ENCODE measurements at places on chromosomes 7 and 10.

- no peak for DNase-seq
- peaks cover 4% of the 10 kb centered on the region for H3K4me1 ChIP-seq
- H3K36me3 ChIP-seq: peaks cover 8% of the 10 kb centered on the region
- H3K27ac ChIP-seq: no peak overlapping the region
These were observed 68.1 kb downstream of the HBP1 start for GRCh38 chr7:107236862-107237261.

DNA sequence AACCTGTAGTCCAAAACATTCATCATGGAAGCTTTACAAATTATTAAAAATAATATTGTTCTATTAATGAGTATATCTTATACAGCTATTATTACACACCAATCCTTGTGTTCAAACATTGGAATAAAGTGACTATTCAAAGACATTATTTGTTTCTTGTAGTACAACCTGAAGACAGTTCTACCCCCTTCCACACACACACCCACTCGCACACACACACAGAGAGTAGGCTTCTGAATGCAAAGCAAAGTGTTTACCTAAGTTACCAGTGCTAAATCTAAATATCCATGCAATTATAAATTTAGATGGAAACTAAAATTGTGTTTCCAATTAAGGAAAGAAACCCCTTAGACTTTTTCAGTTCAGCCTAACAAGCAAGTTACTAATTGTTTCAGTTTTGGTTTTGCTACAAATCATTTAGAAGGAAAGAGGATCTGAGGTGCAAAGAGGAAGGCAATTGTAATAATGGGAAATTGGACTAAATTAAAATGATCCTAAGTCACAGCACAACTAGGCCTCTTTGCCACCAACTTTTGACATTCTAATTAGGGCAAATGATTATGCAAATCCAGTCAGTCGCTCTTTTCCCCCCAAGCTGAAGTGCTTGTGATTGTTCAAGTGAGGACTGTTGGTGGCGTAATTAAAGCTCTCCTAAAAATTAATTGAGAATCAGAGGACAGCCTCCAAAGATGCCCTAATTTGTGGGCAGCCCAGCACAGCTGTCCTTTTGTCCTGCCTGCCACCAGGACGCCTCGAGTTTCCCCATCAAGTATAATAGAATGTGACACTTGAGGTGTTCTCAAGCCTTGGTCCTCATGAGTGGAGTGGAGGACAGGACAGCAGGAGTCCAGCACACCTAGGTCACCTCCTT, 19.9 kb upstream of the ATOH7 start:
- H3K4me1 ChIP-seq: peaks cover 2% of the 10 kb centered on the region
- H3K27me3 ChIP-seq: peaks cover 14% of the 10 kb centered on the region
- H3K36me3 ChIP-seq: peaks cover 2% of the 10 kb centered on the region

DNA sequence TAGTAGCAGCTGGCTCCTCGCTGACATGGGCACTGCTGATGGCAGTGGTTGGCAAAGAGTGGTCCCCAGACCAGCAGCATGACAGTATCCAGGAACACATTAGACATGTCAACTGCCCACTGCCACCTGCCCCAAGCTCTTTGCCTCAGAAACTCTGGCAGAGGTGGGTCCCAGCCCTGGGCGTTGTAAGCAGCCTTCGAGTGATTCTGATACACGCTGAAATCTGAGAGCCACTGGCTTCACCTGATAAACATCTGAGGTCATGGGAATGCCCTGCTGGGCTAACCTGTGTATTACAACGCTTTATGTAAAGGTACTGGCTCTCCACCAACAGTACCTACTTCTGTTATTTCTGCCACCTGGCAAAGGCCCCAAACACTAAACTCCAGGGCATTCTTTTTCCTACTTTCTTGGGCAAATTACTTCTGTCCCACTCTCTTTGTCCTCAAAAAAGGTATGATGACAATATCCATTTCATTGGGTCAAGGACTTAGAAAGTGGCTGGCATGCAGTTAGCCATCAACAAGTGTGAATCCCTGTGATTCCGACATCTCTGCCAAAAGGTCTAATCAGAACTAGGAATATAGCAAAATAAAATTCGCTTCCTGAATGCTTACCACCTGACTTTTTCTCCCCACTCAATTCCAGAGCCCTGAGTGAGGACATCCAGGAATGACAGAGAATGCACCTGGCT, 9.2 kb downstream of the SGMS1 start:
- no peaks in the 10 kb centered on the region for H3K27me3 ChIP-seq
- no peak for DNase-seq
- no peak overlapping the region for H3K4me3 ChIP-seq

DNA sequence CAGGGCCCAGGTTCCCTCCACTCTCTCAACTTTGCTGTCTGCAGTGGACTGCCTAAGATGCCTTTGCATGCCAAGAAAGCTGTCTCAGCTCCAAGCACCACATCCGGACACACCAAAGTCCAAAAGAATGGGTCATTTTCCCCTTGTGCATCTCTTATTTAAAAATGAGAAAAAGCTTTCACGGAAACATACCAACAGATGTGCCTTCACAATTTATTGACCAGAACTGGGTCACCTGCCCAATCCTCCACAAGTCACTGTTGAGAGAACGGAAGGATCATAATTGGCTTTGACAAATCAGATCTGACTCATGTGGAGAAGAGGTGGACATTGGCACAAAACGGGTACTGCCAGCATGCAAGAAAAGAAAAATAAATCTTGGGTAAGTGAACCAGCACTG, 258.3 kb downstream of the SNX13 start:
- H3K36me3 ChIP-seq: no peaks in the 10 kb centered on the region
- peaks cover 16% of the 10 kb centered on the region for H3K27me3 ChIP-seq
- H3K27ac ChIP-seq: no peak overlapping the region
- H3K4me1 ChIP-seq: peaks cover 5% of the 10 kb centered on the region
- no peak for DNase-seq
- H3K4me3 ChIP-seq: no peak overlapping the region

DNA sequence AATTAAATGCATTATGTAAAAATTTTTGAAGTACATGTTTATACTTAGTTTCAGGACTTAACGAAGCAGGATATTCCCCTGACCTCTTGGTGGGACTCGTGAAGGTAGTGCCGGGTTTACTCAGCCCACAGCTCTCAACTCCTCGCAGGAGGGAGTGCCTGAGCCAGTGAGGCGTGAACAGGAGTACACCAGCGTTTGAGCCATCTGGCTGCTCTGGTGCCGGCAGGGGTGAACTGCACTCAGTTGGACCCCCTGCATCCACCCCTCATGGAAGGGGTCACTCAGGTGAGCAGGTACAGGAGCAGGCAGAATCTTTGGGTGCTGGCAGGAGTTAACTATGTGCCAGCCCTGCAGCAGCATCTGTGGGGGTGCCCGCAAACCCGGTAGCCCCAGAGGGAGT, 625.1 kb upstream of the PCDH15 start:
- H3K4me1 ChIP-seq: no peaks in the 10 kb centered on the region
- DNase-seq: no peak
- H3K4me3 ChIP-seq: no peak overlapping the region
- H3K27ac ChIP-seq: no peak overlapping the region
- H3K36me3 ChIP-seq: no peaks in the 10 kb centered on the region

DNA sequence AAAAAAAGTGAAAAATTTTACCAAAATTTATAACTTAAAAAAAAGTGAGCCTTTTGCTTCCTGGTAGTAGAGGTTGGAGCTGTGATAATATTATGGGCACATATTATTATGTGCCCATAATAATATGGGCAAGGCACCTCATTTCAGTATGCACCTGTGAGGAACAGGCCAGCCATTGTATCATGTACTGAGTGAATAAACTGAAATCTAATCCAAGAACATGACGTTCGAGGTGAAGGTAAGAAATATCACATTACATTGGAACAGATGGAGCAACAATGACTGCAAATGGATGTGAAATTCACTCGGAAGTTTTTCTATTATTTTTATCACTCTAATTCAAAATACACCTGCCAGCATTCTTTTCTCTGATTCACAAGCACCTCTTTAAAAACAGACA, 216.0 kb downstream of the KLF6 start:
- H3K4me3 ChIP-seq: no peak overlapping the region
- DNase-seq: no peak
- H3K27ac ChIP-seq: no peak overlapping the region
- peaks cover 7% of the 10 kb centered on the region for H3K4me1 ChIP-seq
- no peaks in the 10 kb centered on the region for H3K27me3 ChIP-seq
- H3K36me3 ChIP-seq: no peaks in the 10 kb centered on the region

- H3K27me3 ChIP-seq: no peaks in the 10 kb centered on the region
- no peaks in the 10 kb centered on the region for H3K4me1 ChIP-seq
- H3K4me3 ChIP-seq: no peak overlapping the region
- no peak for DNase-seq
These were observed 940.1 kb upstream of the SORCS1 start for GRCh38 chr10:108104551-108105156.

- H3K36me3 ChIP-seq: peaks cover 2% of the 10 kb centered on the region
- H3K4me3 ChIP-seq: peak overlapping the region; percentile 49
- H3K4me1 ChIP-seq: peaks cover 12% of the 10 kb centered on the region
- DNase-seq: no peak
These were observed 27.8 kb downstream of the DIP2C start for GRCh38 chr10:661597-662222.

GRCh38 chr7:151876899-151877777, at the start of gene PRKAG2:
Gene PRKAG2, minus strand, starts transcription at chr7:151877115. Its CDS starts 495 bp downstream, at chr7:151876620.
- peak within 1 kb of the TSS; percentile 89 for H3K27ac ChIP-seq
- DNase-seq: peak; percentile 62
- H3K4me3 ChIP-seq: peak within 1 kb of the TSS; percentile 99
- H3K27me3 ChIP-seq: no peaks in the 10 kb centered on the region
- H3K4me1 ChIP-seq: peaks cover 12% of the 10 kb centered on the region

DNA sequence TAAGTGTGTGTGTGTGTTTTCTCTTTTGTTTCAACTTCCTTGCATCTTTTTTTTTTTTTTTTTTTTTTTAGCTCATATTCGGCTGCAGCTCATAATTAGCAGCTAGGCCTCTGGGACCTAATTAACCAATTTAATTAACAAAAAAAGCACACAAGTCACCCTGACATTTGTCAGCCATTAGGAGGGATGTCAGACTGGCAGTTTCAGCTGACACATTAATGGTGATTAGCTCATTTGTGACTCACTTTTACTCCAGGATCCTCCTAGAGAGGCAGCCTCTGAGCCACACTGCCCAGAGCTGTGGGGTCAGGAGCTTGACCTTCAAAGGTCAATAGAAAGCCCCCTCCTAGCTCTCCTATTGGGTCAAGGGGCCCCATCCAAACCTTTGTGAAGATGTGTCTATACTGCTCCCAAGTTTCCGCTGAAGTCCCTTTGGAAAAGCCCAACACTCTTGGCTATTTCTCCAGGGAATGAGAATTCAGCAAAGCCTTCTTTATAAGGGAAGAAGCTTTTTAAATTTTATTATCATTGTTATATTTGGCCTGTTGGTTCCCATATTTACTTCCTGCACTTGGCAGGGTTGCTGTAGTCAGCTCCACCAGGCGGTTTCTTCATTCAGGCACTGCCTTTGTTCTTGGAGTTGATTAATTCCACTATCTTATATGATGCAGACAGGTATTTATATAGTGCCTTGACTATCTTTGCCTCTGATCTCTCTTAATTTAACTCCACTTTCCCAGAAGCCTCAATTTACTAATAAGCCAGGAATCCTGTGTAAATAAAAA, 109.5 kb upstream of the HABP2 start:
- no peaks in the 10 kb centered on the region for H3K36me3 ChIP-seq
- H3K4me1 ChIP-seq: no peaks in the 10 kb centered on the region
- H3K4me3 ChIP-seq: no peak overlapping the region

GRCh38 chr10:101357958-101358357, 4.0 kb downstream of the BTRC start:
- no peak for DNase-seq
- no peak overlapping the region for H3K27ac ChIP-seq
- H3K4me1 ChIP-seq: peaks cover 18% of the 10 kb centered on the region
- H3K27me3 ChIP-seq: no peaks in the 10 kb centered on the region

- no peak for DNase-seq
- H3K4me1 ChIP-seq: peaks cover 77% of the 10 kb centered on the region
- H3K27me3 ChIP-seq: no peaks in the 10 kb centered on the region
- peak overlapping the region; percentile 85 for H3K4me3 ChIP-seq
These were observed 61.3 kb downstream of the PIP4K2A start for GRCh38 chr10:22652988-22653481.

GRCh38 chr10:131666091-131666490, 234.7 kb upstream of the PPP2R2D start:
- no peak overlapping the region for H3K27ac ChIP-seq
- no peaks in the 10 kb centered on the region for H3K27me3 ChIP-seq
- DNase-seq: no peak
- no peak overlapping the region for H3K4me3 ChIP-seq

DNA sequence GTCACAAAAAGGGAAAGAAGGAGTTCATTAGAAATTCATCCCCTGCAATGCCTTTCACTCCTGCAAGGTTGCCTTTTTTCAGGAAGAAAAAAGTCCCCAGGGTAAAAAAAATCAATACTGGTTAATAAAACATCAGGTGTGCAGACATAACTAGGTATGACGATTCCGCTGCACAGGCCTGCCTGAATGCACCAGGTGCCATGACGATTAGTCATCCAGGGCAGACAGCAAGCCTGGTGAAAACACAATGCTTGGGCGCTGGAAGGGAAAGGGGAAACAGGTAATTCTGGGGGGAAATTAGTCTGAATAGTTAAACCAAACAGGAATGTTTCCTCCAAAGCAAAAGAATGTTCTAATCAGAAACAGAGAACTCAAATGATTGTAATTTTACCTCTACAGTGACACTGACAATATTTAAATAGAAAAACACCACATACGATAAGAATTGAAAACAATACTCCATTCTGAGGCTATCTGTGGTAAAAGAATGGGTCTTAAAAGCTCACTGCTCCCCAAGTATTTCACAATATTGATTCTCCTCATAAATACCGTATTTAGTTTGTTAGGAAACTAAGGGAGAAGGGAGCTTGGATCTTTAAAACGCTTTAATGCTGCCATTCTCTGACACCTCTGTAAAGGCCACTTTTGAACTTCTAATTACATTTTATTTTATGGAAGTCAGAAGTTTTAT, 45.2 kb downstream of the VPS41 start:
- peaks cover 7% of the 10 kb centered on the region for H3K4me1 ChIP-seq
- H3K36me3 ChIP-seq: peaks cover 11% of the 10 kb centered on the region
- no peak overlapping the region for H3K27ac ChIP-seq
- no peak for DNase-seq
- no peak overlapping the region for H3K4me3 ChIP-seq
- no peaks in the 10 kb centered on the region for H3K27me3 ChIP-seq

- DNase-seq: no peak
- peaks cover 3% of the 10 kb centered on the region for H3K4me1 ChIP-seq
- no peaks in the 10 kb centered on the region for H3K36me3 ChIP-seq
- H3K27me3 ChIP-seq: peaks cover 14% of the 10 kb centered on the region
- H3K4me3 ChIP-seq: no peak overlapping the region
- H3K27ac ChIP-seq: no peak overlapping the region
These were observed 76.0 kb downstream of the DENND2A start for GRCh38 chr7:140564643-140565042.
